ENCODE measurements at places on chromosomes 6 and 20. TPM values are rescaled to one million over a fixed set of nuclear protein-coding genes. Genes with fewer than 3 reads are reported as not detected.

Gene KIF6
- total RNA-seq: 0.14 TPM

GRCh38 chr6:3871515-3871914 lies 22.3 kb downstream of the FAM50B start:
- DNase-seq: no peak

DNA sequence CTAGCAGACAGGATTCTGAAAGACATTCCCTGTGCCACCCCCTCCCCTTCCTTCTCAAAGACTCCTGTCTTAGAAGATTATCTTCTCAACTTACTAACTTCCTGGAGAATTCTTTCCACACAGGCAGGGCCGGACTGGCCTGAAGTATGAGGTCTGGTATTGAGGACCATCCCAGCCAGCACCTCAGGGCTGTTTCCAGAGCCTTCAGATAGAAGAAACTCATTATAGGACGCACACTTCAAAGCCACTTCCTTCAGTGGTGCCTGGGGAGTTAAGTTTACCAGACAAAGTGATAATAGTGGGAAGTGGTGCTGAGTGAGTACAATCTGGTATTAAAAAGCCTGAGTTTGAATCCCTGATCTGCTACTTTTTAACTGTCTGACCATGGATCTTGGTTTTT lies 15.6 kb downstream of the KCNS1 start:
- no peak for DNase-seq

DNA sequence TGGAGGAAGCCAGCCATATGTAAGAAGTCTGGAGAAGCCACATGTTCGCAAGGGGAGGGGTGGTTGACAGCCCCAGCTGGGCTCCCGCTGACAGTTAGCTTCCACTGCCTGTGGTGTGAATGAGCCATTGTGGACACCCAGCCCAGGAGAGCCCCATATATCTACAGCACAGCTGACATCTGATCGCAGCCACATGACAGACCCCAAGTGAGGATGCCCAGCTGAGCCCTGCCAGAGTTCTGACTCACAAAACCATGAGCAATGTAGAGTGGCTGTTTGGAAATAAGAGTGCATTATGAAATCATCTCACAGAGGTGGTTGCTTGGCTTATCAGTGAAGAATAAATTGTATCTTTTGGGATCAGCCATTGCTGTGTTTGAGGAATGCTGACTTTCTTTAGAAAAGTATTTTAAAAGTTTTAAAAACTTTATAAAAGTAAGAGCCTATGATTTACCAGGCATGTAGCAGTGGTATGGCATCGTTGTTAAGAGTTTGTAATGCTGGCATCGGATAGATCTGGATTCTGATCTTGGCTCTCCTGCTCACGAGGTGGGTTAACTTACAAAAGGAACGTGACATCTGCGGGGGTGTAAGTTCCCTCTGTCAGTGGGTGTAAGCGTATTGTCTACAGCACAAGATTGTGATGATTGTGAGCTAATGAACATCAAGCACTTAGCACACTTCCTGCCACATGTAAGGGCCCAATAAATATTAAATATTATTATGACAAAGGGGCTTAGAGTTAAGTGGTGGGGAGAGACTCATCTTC lies 24.1 kb downstream of the CFAP61 start:
- peak; percentile 7 for DNase-seq

- no peak for DNase-seq
These were observed 262.1 kb downstream of the HACE1 start for GRCh38 chr6:104597541-104598050.

DNA sequence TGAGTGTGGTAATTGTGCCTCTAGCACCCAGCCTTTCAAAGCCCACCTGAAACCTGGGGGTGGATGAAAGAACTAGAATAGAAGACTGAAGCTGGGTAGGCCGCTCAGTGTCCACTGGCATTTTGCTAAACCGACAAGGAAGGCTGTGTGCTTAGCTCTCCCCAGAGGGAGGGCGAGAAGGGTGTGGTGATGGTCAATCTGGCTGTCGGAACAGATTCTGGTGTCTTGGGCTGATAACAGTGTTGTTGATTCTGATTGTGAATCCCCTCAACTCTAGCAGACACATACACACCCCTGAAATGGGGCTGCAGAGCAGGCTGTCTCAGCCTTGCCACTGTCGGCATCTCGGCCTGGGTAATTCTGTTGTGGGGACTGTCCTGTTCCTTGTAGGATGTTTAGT lies 4.1 kb upstream of the BPHL start:
- DNase-seq: no peak

DNA sequence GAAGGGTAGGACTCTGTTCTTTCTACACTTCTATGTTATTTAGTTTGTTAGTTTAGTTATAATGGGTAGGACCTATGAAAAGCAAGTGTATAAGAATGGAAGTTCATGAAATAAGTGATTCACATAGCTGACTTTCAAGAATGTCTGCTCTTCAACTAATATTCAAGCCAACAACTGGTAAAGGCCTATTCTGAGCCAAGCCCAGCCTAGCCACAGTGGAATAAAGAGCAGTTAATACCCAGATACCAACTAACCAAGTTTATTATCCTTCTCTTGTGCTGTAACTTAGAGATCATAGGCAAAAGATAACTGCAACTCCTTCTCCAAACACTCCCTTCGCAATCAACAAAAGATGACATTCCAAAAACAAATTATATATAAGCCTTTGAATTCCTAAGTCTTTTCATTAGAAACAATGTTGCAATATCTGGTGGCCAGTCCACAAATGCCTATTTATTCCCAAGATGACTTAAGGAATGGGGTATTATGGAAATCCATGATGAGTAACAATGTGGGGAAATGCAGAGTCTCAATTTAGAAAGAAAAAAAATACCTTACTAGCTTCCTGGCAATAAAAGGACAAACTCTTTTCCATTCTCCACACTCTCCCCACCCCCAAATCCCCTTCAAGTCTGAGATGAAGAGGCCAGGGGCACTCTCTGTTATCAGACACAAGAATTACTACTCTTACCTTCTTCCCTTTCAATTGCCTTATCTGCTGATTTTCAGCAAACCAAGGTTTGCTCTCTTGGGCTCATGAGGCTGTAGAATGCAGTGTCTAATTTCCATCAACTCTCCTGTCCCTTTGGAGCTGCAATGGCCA lies 27.4 kb downstream of the BTBD9 start:
- DNase-seq: no peak
